Fibroblast of lung (primary cell): ENCODE measurements at places on chromosomes 5 and 9. TPM values are rescaled to one million over a fixed set of nuclear protein-coding genes. Genes with fewer than 3 reads are reported as not detected.

The LVRN gene
- 0.17 and 0.26 TPM in 2 replicates for total RNA-seq

The C5orf15 gene
- 31.8 and 43.1 TPM in 2 replicates for total RNA-seq

The INSL6 gene
- not detected in 2 replicates for total RNA-seq

The FOXD4L5 gene
- under 0.01 TPM in 2 replicates for total RNA-seq

The OCLN gene
- 2.3 and 7.8 TPM in 2 replicates for total RNA-seq

The PARP8 gene
- 12.1 and 24.6 TPM in 2 replicates for total RNA-seq

The SUSD3 gene
- total RNA-seq: 2.8 and 4.6 TPM in 2 replicates

The STPG3 gene
- total RNA-seq: not detected in 2 replicates

The PRSS3 gene
- total RNA-seq: 0.26 and 0.33 TPM in 2 replicates

The MIGA2 gene
- total RNA-seq: 20.8 and 23.3 TPM in 2 replicates

The C6 gene
- total RNA-seq: 0.26 TPM in 1 of 2 replicates, not detected in the other

The ERMP1 gene
- total RNA-seq: 12.1 and 25.4 TPM in 2 replicates

The SLCO6A1 gene
- not detected in 2 replicates for total RNA-seq

The LOX gene
- total RNA-seq: 33.4 and 81.9 TPM in 2 replicates

The HTR4 gene
- total RNA-seq: not detected in 2 replicates

The ECSCR gene
- not detected in 2 replicates for total RNA-seq

The RFX3 gene
- 2.8 and 3.1 TPM in 2 replicates for total RNA-seq

The TLX3 gene
- total RNA-seq: not detected in 2 replicates

The PCDHAC1 gene
- total RNA-seq: 0.51 and 0.66 TPM in 2 replicates

The PCDHA4 gene
- 0.51 and 1.2 TPM in 2 replicates for total RNA-seq

The CEP72 gene
- 1.5 and 2.5 TPM in 2 replicates for total RNA-seq

The IDNK gene
- 5.9 and 7.8 TPM in 2 replicates for total RNA-seq

The ADAMTS12 gene
- 6.4 and 10.7 TPM in 2 replicates for total RNA-seq

The KCTD16 gene
- 1.0 and 1.2 TPM in 2 replicates for total RNA-seq

The HEMGN gene
- total RNA-seq: not detected in 2 replicates

The FAM200C gene
- 4.9 and 5.3 TPM in 2 replicates for total RNA-seq

The IL4 gene
- total RNA-seq: not detected in 2 replicates
